Ovary (tissue), 10 donors: ENCODE measurements at places on chromosomes 7 and 10.

DNA sequence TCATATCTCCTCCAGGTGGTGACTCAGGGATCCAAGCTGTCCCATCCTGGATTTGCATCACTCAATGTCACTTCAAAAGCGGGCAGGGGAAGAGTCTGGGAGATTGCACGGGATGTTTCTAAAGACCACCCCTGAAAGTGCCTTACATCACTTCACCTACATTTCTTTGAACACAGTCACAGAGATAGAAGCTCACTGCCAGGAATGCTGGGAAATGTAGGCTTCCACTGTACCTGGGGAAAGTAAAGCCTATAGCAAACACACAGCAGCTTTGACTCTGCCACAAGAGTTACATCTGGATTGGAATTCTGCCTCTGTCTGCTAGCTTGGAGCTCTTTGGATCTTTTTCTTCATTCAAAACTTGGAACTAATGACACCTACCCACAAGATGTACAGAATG is 300.9 kb downstream of the WDR11 start:
- no peak for DNase-seq

- DNase-seq = peak; percentile 64
Observed at GRCh38 chr10:101828766-101829551, 10.7 kb upstream of the OGA start.

GRCh38 chr10:87670586-87670985 is 10.9 kb downstream of the PAPSS2 start:
- no peak for DNase-seq

DNA sequence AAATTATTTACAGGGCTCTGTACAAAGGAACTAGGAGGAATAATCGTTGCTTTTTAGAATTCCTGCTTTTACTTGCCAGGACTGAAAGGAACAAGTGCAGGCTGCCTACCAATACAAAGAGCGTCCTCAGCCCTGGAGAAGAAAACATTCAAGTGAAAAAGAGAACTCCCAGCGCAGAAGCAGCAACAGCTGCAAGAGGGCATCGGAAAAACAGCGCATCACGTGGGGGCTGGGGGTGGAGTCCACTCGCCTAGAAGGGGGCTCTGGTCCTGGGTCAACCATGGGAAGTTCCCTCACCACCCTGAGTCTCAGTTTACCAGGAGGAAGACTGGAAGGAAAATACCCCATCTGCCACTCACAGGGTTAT is 385 bp upstream of the C10orf90 start:
- DNase-seq = no peak

DNA sequence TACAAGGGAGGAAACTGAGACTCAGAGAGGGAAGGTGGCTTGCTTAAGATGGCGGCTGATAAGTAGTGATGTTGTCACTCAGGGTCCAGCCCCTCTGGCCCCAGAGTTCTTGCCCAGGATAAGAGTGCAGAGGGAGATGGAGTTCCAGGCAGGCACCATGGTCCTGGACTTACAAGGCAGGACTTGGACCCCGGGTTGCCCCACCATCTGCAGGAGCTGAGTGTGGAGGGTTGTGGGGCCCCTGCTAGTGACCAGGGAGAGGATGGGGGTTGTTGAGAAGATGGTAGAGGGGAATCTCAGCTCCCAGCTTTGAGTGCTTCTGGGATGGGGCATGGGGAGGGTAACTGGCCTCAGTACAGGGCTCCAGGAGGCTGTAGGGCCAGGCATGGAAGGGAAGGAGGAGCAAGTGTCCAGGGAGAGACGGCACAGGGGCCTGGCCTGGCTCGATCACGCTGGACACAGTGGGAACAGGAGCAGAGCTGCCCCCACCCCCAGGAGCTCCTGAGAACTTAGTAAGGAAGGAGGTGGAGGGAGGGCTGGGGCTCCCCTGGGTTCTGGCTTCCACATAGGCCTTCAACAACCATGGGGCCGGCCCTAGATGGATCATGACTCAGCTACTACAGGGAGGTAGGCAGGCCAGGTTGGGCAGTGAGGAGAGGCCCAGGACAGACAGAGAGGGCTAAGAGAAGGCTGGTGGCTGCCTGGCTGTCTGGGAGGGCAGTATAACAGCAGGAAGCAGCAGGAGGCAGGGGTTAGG is 28.2 kb downstream of the PPIF start:
- DNase-seq = no peak

GRCh38 chr10:68179016-68179415 is 52.9 kb downstream of the ATOH7 start:
- no peak for DNase-seq

GRCh38 chr10:79246606-79247275 is 100.5 kb upstream of the PPIF start:
- peak; percentile 81 for DNase-seq

GRCh38 chr7:56033671-56034432 is 17.4 kb downstream of the PSPH start:
- DNase-seq = peak; percentile 27
